ENCODE measurements at places on chromosomes 6 and 20.

- DNase-seq = no peak
Measured at GRCh38 chr20:62203378-62204030, 16.6 kb downstream of the HRH3 start.

DNA sequence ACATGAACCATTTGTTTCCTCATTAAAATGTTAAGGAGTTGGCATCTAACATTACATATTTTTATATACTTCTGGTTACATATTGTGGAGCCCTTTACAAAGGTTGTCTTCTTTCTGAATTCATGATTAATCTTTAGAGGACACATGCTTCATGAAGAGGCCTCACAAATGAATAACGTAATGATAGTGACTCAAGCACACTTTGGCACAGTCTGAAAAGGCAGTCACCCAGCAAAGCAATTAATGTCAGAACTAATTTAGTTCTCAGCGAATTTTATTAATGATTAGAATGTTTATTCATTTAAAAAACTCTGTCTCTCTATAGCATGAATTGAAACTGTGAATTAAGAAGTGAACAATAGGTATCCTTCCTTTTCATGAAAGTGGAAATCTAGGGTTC lies 854.2 kb downstream of the PHF3 start:
- no peak for DNase-seq

GRCh38 chr6:2883673-2884072 lies 19.4 kb downstream of the SERPINB9 start:
- no peak for DNase-seq

- DNase-seq = no peak
Measured at GRCh38 chr6:159400826-159401225, 231.6 kb downstream of the FNDC1 start.

DNA sequence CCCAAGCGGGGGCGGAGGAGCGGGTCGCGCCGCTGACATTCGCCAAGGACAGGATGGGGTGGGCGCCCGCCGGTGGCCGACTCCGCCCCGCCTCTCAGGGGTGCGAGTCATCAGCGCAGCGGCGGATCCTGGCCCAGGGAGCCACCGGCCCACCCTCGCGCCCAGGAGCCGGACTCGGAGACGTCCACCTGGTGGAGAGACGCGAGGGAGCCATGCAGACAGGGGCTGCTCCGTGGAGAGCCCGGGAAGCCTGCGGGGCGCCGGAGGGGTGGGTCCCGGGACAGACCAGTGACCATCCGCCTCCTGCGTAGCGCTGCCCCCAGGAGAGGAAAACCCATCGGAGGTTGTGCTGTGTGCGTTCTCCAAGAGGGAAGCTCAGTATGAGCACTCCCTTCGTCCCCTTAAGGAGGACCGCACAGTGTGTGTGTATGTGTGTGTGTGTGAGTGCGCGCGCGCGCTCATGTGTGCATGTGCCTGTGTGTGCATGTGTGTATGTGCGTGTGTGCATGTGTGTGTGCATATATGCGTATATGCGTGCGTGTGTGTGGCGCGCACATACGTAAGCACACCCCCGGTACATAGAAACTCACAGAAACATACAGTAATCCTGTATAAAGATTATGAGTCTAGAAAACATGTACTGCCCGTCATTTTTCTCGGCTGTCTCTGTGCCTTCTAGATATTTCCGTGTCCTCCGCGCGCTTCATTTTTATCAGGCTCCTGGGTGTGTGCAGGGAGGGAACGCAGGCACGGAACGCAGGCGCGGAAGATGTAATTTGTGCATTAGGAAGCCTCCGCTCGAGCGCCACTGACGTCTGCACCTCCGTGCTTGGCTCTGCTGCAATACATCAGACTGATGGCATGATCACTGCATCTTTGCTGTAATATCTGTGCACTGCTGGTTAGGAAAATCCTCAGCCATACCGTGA lies 158.9 kb downstream of the TBXT start:
- no peak for DNase-seq

DNA sequence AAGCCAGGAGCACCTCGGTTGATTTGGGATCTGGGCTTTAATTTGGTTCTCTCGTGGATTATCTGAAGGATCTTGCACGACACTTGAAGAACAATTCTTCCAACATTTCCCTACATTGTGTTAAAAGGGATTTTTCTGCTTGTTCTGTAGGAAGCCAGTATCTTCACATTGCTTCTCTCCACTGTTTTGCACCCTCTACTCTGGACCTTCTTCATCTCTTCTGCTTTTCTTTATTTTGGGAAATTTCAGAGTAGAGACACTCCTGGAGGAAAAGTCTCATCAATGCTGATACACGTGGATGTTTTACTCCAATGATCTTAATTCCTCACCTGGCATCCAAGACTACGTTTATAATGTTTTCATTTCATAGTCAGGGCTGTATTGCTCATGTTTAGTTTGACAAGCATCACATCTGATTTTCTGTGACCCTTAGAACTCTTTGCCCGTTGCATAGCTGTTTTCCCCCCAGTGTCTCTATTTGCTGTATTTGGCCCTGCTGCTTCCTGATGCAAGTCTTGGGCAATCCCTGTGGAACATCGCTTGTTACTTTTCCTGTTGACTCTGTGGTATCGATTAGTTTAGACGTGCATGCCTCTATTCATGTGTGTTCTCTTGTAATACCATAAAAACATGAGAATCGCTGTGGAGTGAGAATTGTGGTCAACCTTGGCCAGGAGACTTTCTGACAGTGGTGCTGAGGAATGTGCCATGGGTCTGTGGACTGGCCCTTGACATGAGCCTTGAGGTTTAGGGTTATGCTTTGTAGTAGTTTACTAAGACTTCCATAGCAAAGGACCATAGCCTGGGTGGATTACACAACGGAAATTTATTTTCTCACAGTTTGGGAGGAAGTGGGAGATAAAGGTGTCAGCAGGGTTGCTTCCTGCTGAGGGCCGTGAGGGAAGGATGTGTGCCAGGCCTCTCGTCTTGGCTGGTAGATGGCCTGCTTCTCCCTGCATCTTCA lies 12.5 kb downstream of the PLCB1 start:
- no peak for DNase-seq

- no peak for DNase-seq
Measured at GRCh38 chr6:14964556-14965270, 281.2 kb upstream of the JARID2 start.

DNA sequence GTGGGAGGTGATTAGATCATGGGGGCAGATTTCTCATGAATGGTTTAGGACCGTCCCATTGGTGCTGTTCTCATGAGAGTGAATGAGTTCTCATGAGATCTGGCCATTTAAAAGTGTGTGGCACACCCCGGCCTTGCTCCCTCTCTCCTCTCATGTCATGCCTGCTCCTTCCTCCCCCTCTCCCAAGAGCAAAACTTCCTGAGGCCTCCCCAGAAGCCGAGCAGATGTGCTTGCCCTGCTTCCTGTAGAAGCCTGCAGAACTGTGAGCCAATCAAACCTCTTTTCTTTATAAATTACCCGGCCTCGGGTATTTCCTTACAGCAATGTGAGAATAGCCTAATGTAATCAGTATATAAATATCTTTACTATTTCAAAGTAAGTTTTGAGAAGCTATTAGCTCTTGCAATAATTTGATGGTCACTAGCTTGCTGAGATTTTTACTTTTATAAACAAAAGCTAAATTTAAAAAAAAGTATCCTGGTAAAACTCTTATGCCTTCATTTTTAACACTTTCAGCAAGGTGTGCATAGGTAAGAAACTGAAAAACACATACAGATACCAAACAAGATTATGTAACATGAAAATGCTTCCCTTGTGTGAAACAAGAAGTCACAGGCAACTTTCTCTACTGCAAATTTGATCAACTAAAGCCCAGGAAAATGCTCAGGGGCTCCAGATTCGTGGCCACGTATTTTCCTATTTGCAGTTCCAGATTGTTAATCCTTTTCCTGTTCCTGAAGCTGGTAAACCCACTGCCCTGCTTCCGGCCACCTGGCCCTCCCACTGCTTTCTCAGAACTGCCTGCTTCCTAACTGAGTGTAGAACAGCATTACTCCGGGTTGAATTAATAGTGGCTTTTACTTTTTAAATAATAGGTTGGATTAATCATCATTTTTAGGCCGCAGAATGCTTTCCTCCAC lies 395.1 kb upstream of the CNR1 start:
- DNase-seq = no peak

DNA sequence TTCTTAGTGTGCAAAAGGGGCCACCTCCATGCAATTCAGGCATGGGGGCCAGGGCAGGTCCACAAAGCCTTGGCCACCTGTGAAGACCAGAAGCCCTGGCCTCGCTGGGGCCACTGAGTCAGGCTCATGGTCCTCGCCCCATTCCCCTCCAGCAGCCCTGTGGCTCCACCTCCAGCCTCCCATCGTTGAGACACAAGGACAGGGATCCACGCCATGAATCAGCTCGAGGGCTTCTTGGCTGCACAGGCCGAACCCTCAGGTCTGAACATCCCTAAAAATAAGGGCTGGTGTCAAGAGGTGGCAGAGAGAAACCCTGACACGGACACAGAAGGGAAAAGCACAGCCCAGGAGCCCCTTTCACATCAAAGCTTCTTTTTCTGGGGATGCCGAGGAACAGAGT lies 68.6 kb upstream of the QKI start:
- DNase-seq = no peak

GRCh38 chr20:11907621-11908020 lies 10.1 kb upstream of the BTBD3 start:
- no peak for DNase-seq

DNA sequence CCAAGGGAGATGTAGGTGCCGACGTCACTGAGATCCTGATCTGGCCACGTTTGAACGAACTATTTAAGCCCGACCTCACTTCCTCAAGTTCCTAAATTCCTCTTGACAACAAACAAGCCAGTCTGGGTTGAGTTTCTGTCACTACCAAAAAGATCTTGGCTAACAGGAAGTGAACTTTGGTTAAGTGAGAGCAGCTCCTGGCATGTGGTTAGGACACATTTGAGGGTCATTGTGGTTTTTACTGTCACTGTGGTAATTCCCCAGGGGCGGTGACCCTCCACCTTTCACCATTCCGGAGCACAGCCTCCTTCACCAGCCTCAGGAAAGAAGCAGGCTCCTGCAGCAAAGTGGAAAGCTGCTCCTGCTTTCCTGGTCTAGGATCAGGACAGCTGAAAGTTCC lies 43.1 kb upstream of the ZNF831 start:
- no peak for DNase-seq

GRCh38 chr6:19986691-19987438 lies 149.7 kb downstream of the ID4 start:
- no peak for DNase-seq

DNA sequence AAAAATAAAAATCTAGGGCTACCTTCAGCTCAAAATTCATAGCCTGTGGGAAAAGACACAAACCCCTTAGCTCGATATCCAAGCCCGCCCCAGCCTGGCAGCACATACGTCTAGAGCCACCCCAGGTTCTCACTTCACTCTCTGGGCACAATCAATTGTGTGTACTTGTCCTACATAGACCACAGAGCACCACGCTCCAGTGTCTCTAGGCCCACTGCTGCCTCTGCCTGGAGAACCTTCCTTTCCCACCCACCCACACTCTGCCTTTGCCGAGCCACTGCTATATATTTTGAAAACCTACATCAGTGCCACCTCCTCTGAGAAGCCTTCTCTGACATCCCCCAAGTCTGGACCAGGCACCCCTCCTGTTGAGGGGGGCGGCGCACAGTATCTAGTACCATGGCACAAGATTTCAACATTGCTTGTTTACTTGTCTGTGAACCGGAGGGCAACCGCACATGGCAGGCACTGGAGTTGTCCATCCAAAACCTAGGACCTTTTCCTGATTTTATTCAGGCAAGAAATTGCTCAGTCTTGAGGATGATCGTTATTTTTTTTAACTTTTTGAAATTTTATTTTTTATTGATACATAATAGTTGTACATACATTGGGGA lies 141.5 kb downstream of the UNC5CL start:
- no peak for DNase-seq
